ENCODE measurements at places on chromosomes 3 and 15. TPM values are rescaled to one million over a fixed set of nuclear protein-coding genes. Genes with fewer than 3 reads are reported as not detected.
A peak's percentile ranks its signal among the peaks of the same experiment; 100 is the strongest.

Gene ADAMTS17
- total RNA-seq = 1.9 TPM

- no peak for DNase-seq
- H3K27ac ChIP-seq = no peak overlapping the region
- no peak overlapping the region for H3K4me3 ChIP-seq
- H3K36me3 ChIP-seq = no peaks in the 10 kb centered on the region
Observed at GRCh38 chr3:137131081-137131480, 173.3 kb downstream of the IL20RB start.

GRCh38 chr15:75952525-75952924 lies 48.8 kb downstream of the FBXO22 start:
- no peaks in the 10 kb centered on the region for H3K36me3 ChIP-seq
- no peak for DNase-seq
- H3K27ac ChIP-seq = no peak overlapping the region
- no peaks in the 10 kb centered on the region for H3K4me1 ChIP-seq
- H3K4me3 ChIP-seq = no peak overlapping the region

Gene MAN2C1
- total RNA-seq = 88.9 TPM

DNA sequence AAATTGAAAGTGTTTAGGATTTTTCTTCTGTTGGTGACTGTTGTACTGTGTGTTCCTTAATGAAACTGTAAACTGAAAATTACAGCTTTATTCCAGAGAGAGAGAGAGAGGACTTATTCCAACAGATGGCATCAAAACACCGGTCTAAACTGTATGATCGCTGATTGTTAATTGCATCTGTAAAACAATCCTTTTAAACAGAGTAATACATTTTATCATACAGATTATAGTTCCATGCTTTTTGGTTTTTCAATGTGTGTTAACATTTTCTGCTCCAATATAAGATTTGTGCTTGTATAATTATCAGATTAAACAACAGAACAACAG lies 289.7 kb upstream of the DNAJC19 start:
- H3K4me1 ChIP-seq = no peaks in the 10 kb centered on the region
- no peak for DNase-seq
- H3K36me3 ChIP-seq = no peaks in the 10 kb centered on the region
- H3K27me3 ChIP-seq = no peaks in the 10 kb centered on the region

DNA sequence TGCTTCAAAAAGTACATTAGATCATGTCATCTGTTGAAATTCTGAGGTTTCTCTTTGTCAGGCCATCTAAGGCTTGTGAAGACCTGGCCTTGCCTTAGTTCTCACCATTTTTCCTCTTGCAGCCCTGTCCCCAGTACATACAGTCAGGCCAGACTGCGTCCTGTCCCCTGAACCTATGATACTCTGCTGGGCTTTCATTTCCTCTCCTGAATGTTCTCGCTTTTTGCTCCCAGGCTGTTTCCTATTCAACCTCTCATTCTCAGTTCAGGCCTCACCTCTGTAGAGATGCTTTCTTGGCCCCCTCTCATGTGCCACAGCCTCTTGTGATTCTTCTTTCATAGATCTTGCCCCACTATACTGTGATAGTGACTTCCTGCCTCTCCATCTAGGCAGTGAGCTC lies 648.8 kb upstream of the KCNMB2 start:
- no peaks in the 10 kb centered on the region for H3K36me3 ChIP-seq
- H3K4me3 ChIP-seq = no peak overlapping the region
- no peak overlapping the region for H3K27ac ChIP-seq

GRCh38 chr3:184361532-184361931 lies at the start of the genes CLCN2 and POLR2H:
Gene CLCN2, minus strand, starts transcription at chr3:184361605. Its CDS starts 126 bp downstream, at chr3:184361479.
Gene POLR2H, plus strand, starts transcription at chr3:184361710. Its CDS starts 1,783 bp downstream, at chr3:184363493.
- DNase-seq = no peak
- peak within 1 kb of the TSS; percentile 80 for H3K4me3 ChIP-seq
- H3K27ac ChIP-seq = peak within 1 kb of the TSS; percentile 92

DNA sequence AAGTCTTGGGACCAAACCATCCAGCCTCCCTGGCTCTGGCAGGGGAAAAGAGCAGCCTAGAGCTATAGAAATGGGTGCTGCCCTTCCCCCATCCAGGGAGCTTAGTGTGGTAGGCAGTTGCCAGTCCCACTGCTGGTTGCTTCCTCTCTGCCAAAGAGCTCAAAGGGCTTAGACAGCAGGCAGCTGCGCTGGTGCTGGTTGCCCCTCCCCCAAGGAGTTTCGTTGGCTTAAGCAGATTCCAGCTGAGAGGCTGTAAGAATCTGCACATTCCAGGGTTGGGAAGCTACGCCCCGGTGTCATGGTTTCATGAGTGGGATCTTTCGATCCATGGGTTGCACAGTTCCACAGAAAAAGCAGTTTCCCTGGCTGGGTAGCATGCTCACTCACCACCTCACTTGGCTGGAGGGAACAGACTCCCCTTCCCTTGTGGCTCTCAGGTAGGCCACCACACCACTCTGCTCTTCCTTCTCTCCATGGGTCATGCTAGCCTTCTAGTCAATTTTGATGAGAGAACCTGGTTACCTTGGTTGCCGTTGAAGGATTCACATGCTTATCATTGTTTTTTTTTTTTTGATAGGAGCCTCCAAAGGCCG lies 195.1 kb downstream of the EPHA6 start:
- H3K36me3 ChIP-seq = no peaks in the 10 kb centered on the region
- no peaks in the 10 kb centered on the region for H3K4me1 ChIP-seq
- H3K4me3 ChIP-seq = no peak overlapping the region
